KBM-7 (cell line): ENCODE measurements at places on chromosomes 13 and 19.

- DNase-seq = no peak
These were observed 18.1 kb downstream of the SLC7A1 start for GRCh38 chr13:29577136-29578051.

DNA sequence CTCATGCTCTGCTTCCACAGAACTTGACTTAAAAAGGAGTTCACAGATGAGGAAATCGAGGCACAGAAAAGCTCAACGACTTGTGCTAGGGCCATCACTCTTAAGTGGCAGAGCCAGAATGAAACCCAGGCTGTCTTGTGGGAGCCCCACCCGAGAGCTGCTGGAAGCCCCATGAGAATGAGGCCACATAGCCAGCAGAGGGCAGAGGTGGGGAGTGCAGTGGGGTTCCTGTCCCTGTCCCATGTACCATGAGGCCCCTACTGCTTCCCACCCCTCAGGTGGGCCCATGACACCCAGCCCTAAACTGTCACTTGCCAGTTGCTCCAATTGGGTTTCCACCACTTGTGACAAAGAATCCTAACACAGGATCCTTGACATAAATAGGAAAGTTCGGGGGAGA, 175.9 kb downstream of the IRS2 start:
- DNase-seq = peak; percentile 45

DNA sequence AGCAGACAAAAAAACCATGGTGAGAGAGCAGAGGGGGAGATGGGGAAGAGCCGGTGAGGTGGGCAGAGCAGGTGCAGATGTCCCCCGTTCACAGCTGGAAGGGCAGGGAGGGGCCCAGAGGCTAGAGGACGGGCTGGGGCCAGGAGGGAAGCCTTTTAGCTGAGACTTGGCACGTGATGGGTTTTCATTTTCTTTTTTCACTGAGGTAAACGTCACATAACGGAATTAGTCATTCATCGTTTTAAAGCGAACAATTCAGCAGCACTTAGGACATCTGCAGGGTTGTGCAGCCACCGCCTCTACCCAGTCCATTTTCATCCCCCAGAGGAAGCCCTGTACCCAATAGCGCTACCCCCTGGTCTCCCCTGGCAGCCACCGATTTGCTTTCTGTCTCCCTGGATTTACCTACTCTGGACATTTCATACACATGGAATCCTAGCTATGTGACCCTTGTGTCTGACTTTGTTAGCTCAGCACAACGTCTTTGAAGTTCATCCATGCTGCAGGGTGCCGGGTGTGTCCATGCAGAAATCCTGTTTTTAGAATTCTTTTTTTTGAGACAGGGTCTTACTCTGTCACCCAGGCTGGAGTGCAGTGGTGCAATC, 16.0 kb upstream of the EMC10 start:
- DNase-seq = no peak

GRCh38 chr13:33797622-33798021, 20.3 kb upstream of the RFC3 start:
- DNase-seq = peak; percentile 26

DNA sequence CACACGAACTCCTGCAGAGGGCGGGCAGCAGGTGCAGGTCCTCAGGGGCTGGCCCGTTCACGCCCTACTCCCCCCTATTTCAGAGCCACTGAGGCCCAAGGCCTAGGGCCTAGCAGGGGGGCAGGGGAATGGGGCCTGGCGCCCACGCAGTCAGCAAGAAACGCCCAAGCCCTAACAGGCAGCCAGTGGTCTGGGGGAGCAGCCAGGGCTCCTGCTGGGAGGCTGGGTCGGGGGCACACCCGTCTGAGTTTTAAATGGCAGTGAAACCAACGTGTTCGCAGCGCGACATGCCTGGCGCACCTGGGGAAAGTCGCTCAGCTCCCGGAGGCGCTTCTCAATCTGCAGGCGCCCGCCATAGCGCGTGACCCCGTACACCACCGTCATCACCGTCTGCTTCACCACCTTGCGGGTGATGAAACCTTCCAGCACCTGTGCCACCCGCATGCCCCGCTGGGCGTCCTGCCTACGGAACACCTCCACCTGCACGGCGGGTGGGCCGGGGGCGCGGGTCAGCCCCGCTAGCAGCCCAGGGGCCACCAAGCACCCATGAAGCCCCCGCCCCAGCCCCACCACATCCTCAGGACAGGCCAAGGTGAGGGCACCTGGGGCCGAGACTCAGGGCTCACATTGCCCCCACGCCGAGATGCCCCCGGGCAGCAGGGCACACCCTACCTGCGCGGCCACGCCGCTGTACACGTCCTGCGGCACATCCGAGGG, 13.9 kb downstream of the POLRMT start:
- DNase-seq = no peak

- DNase-seq = no peak
These were observed 555 bp downstream of the SAMD4B start for GRCh38 chr19:39342647-39343305.

DNA sequence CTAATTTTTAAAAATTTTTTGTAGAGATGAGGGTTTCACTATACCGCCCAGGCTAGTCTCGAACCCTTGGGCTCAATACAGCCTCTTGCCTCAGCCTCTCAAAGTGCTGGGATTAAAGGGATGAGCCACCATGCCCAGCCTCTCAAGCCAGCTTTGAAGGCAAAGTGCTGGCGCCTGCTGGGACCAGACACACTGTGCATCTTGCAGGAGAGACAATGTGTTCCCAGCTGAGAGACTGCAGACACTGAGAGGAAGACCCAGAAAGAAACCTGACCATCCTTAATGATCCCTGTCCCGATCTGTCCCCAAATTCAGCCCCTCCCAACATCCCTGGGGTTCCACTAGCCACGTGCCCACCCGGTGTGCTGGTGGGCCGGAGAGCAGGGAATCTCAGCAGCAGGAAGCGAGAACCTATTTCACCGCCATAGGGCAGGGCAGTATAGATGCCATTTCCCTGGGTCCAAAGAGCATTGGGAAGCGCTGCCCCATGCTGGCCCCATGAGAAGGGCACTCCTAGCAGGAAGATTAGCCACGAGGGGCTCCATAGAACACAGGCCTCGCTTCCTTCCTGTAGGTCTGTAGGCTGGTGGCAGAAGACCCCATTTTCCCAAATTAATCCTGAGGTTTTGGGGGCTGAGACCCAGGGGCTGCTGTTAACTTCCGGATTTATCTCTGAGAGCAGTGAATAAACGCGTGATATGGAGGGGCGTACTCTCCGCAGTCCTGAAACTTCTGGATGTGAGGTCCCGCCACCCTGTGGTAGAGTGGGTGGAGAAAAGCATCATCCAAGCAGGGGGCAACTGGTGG, 968 bp downstream of the RAVER1 start:
- DNase-seq = no peak

GRCh38 chr19:36210497-36210896, 4.0 kb downstream of the ZNF565 start:
- no peak for DNase-seq

DNA sequence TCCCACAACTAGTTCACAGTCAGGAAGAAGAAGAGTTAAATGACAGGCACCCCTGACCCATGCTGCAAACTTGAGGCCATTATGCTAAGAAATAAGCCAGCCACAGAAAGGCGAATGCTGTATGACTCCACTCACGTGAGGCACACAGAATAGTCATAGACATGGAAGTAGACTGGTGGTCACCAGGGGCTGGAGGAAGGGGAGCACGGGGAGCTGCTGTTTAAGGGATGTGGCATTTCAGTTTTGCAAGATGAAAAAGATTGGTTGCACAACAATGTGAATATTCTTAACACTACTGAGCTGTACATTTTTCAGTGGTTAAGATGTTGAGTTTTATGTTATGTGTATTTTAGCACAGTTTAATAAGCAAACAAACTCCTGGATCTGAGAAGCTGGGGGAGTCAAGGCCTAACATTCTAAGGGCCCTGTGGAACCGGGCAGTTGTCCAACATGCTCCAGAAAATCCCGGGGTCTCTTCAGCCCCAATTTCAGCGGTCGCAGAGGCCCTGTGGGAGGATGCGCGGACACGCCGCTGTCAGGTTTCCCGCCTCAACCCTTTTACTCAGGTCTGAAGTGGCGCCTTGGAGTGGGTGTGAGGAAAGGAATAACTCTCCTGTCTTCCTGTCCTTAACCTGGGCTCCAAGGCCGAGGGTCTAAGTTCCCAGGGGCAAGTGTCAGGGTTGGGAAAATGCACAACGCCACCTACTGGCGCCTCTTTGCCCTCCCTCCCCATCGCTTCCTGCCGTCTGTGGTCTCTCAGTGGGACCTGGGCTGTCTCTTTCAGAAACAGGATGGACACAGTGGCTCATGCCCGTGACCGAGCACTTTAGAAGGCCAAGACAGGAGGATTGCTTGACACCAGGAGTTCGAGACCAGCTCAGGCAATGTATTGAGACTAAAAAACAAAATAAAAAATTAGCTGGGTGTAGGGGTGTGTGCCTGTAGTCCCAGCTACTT, 4.4 kb upstream of the TMEM272 start:
- DNase-seq = peak; percentile 68

DNA sequence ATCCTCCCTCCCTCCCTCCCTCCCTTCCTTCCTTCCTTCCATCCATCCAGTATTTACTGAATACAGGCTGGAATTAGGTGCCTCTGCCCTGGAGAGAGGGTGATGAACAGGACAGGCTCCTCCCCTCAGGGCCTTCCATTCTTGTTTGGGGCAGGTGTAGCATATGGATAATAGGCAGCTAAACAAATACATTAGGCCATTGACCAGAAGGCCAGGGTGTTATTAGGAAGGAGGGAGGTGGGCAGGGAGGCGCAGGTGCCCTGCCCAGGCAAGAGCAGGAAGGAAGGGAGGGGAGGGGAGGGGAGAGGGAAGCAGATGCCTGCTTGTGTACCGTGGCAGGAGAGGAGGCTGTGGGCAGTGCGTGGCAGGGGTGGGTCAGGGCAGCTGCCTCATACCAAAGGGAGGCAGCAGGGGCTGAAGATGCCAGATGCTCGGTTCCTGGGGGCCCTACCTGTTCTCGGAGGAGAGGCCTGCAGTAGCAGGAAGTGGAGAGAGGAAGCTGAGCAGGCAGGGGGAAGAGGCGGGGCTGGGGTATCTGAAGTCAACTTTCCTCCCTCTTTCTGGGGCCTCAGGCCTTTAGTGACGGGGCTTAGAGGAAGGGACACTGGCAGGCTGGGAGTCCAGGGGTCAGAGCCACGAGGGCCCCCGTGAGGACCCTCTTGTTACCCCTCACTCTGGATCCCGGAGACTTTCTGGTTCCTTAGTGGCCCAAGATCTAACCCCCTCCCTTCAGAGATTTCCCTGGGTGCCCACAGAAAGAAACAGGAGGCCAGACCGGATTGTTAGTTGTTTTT, at the start of gene RINL:
RINL (minus strand) TSS at position 495 of the 794 bp plus-strand sequence. CDS start 1,533 bp downstream, outside the sequence.
- DNase-seq = peak; percentile 72

DNA sequence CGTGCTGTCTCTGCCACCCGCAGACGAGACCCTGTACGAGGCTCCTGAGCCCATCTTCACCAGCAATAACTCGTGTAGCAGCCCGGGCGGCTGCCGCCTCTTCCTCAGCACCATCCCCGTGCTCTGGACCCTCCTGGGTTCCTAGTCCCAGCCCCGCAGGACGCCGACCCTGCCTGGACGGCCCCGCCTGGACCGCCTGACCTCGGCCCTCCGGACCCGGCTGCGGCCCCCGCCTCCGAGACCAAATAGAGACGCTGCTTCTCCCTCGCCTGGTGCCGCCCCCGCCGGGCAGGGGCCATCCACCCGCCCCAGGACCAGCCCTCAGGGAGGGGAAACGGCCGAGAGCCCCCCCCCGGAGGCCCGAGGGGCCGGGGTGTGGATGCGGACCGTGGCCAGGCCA, 14.1 kb downstream of the EFNA2 start:
- no peak for DNase-seq

GRCh38 chr13:80259159-80259558, 81.8 kb downstream of the SPRY2 start:
- DNase-seq = no peak

- DNase-seq = no peak
These were observed 942.4 kb upstream of the PRR20A start for GRCh38 chr13:56198350-56198749.

GRCh38 chr13:54989418-54989817, 1960.8 kb downstream of the OLFM4 start:
- DNase-seq = no peak

DNA sequence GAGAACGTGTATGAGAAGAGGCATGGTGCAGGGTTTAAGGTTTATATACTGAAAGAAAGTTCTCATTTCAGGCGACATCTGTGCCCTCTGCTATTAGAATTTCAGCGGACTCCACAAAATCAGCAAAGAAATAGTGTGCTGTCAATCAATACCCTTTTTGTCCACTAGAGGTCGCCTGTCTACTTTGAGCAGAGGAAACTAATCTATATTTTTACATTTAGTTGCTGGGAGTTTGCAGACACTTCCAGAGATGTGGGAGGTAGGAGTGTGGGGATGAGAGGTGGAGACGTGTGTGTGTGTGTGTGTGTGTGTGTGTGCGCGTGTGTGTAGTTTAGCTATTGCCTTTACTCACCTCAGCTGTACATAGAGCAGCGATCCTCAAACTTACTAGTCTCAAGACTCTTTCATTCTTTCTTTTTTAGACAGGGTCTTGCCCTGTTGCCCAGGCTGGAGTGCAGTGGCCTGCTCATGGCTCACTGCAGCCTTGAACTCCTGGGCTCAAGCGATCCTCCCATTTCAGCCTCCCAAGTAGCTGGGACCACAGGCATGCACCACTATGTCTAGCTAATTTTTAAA, 9.7 kb downstream of the INAFM1 start:
- DNase-seq = peak; percentile 80

DNA sequence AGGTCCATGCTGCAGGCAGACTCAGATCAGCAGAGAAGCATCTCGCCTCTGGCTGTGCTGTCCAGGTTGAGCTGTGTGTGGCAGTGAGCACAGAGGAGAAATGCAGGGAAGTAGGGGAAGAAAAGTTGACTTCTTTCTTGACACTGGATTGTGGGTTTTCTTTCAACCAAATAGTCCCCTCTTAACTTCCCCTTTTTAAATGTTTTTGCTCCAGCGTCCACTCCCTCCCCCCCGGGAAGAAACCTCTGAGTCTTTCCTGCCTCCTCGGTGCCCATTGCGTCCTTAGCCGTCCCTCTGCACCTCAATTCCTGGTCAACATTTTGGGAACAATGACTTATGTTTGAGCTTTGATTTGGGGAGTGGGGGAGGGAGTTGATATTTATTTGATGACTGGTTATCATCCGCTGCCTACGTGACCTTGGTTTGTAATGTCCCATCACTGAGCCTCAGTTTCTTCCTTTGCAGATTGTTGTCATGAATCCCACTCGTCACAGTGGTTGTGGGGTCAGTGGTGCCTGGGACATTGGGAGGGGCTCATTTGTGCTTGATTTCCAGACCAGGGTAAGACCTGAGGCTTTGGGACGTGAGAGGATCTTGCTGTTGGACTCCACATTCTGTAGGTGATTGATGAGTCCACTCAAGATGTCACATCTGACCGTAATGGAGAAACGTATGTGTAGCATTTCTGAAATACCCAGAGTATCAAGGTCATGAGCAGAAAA, at the start of gene LILRB2:
LILRB2 (minus strand) TSS at position 104 of the 722 bp plus-strand sequence. CDS start 614 bp downstream, outside the sequence.
- peak; percentile 85 for DNase-seq

- DNase-seq = no peak
These were observed 27.4 kb upstream of the SPACA7 start for GRCh38 chr13:112348642-112349345.

DNA sequence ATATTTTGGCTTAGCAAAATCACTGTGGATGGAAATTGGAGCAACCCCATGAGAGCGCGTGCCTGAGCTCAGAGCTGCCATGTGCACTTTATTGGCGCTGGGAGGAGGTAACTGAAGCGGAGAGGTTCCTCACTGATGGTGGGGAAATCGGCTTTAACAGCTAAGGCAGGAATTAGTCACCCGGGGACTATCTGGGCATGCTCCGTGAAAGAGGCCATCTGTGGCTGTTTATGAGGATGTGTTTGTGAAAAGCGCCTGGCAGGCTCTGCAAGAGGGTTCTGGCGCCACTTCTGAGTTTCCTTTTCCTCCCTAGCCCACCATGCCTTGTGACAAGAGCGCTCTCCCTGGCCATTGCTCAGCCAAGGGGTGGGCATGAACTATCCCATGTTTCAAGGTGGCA, 815.6 kb downstream of the UQCRFS1 start:
- DNase-seq = no peak

- DNase-seq = no peak
These were observed 506.7 kb upstream of the GPC6 start for GRCh38 chr13:92719868-92720267.
